ENCODE measurements at places on chromosomes 16 and 17.

GRCh38 chr17:32259586-32259985 is 6.0 kb upstream of the RHBDL3 start:
- no peak for DNase-seq

DNA sequence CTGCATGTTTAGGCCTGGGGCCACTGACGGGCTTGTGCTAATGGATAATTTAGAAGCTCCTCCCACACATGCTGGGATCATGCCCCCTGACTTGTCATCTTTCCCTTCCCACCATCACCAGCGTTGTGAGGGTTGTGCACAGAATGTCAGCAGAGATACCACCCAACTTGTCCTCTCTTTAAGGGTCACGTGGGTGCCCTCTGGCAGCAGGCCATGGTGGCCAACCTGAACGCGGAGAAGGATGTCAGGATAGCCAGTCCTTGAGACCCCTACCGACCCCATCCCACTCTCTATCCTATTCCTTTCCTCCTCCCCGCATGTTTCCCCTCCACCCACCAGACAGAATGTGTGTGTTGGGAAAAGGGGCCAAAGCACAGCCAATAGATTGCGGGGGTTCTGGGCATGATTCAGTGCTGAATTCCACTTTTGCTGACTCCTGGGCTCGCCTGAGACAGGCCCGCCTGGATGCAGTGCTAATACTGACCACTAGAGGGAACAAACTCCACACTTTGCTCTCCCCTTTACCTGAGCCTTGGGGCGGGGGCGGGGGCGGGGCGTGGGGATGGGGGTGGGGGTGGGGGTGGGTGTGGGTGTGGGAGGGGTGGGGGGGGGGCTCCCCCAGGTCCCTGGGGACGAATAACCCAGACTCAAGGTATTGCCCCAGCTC is at the start of gene GH2:
Gene GH2, minus strand, starts transcription at position 10 of the 667 bp plus-strand sequence. CDS start 143 bp downstream, outside the sequence.
- peak; percentile 77 for DNase-seq

GRCh38 chr16:85395913-85396878 is 216.9 kb upstream of the GSE1 start:
- DNase-seq: peak; percentile 3

DNA sequence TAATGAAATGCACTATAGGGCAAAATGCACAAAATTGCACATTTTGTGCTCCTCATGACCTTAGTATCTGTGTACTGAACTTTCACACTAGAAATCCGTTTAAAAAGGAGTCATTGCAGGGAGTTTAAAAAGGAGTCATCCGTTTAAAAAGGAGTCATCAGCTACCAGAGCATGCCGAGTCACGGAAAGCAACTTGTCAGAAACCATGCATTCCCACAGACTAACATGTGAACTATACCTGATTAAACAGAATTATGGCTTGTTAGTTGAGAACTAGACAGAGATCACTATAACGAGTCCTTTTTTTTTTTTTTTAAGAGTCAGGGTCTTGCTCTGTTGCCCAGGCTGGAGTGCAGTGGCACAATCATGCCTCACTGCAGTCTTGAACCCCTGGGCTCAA is 35.9 kb downstream of the SLC6A4 start:
- no peak for DNase-seq

DNA sequence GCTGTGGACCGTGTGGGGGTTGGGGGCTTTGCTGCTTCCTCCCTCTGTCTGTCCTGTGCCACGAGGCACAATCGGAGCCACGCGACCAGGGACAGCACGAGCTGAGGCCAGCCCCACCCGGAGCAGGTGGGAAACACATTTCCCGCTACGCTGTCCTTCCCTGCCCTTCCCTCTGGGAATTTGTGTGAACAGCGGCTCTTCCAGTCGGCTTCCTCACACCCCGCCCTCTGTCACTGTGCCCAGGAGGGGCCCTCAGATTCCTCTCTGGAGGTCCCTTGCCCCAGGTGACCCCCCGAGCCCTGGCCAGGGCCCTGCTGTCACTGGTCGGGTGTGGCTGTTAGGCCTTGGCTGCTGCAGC is 19.6 kb downstream of the SPIRE2 start:
- DNase-seq: no peak

DNA sequence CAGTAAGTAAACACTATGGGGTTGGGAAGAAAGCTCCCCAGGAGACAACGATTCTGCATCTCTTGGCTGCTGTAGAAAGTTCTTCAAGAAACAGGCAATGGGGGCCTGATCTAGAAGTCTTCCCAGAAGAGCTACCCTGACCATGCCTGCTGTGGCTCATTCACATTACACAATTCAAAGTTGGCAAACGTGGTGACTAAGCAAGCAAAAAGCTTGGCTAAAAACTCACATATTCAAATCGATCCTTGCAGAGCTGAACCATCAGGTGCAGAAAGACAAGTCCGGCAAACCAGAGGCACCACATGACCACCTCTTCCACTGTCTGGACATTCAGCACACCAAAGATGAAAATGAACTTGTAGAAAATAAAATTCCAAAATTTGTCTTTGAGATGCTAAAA is 16.1 kb downstream of the AMFR start:
- DNase-seq: no peak

GRCh38 chr17:32801641-32802040 is 75.3 kb downstream of the MYO1D start:
- no peak for DNase-seq

GRCh38 chr17:78368854-78369495 is 9.1 kb upstream of the SOCS3 start:
- DNase-seq: no peak

GRCh38 chr16:17964196-17964595 is 372.3 kb downstream of the NPIPA8 start:
- DNase-seq: no peak

- no peak for DNase-seq
Measured at GRCh38 chr16:66272461-66272860, 94.0 kb upstream of the CDH5 start.

DNA sequence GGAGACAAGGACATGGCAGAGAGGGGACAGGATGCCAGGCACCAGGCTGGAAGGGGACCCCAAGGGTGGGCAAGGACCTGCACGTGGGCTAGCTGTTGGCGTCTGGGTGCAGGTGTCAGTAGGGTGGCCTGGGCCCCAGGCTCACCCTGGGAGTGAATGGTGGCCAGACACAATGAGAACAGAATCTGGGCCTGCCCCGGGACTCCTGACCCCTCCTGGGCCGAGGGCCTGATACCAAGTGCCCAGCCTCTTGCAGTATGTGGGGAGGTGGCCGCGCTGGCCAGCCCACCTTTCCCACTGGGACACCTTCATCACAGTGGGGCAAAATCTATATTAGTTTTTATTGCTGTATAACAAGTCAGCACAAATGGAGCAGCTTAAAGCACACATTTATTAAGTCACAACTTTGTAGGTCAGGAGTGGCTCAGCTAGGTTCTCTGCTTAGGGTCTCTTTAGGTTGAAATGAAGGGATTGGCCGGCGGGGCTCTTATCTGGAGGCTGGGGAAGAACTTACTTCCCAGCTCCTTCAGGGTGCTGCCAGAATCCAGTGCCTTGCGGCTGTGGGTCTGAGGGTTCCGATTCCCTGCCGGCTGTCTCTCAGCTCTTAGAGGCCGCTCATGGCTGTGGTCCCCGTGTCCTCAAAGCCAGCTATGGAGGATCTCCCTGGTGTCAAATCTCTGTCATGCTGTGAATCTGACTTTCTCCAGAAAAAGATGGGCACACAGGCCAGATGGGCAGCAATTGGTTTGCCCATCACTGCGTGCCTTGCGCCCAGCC is 3.6 kb downstream of the PRSS33 start:
- no peak for DNase-seq

- DNase-seq: peak; percentile 34
Measured at GRCh38 chr17:50141745-50142110, 8.7 kb downstream of the PPP1R9B start.

DNA sequence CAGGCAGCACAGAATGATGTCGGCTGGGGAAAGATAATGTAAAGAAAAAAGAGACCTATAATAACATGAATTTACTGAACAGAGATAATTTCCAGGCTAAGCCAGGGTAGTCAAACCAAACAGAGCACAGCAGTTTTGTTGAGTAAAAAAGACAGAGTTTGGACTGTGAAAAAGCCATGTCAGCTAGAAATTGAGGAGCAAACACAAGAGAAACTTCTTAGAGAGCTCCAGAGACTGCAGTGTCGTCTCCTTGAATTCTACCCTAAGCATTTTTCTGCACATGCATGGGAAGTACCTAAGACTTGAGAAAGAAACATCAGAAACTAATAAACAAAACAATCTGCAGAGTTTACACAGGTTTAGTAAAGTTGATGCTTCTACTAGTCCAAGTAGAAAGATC is 1098.8 kb upstream of the CDH8 start:
- no peak for DNase-seq

DNA sequence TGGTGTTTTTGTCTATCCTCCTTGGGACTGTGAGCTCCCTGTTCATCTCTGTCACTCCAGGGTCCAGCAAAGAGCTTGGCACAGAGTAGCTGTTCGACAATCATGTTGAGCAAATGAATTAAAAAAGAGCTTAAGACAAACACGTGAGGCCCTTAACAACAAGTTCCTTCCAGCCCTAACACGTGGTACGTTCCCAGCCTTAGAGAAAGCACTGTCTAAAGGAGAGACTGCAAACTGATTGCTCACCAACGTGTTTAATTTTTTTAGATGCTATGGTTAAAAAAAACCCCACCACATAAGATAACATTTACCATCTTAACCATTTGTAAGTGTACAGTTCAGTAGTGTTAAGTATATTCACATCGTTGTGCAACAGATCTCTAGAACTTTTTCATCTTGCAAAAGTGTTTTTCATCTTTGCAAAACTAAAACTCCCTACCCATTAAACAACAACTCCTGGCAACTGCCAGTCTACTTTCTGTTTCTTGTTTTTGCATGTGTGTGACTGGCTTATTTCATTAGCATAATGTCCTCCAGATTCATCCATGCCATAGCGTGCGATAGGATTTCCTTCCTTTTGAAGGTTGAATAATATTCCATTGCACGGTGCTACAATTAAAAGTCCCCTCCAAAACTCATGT is 28.2 kb downstream of the LAT start:
- peak; percentile 48 for DNase-seq

GRCh38 chr17:40328386-40328766 is 19.4 kb downstream of the RARA start:
- DNase-seq: no peak

DNA sequence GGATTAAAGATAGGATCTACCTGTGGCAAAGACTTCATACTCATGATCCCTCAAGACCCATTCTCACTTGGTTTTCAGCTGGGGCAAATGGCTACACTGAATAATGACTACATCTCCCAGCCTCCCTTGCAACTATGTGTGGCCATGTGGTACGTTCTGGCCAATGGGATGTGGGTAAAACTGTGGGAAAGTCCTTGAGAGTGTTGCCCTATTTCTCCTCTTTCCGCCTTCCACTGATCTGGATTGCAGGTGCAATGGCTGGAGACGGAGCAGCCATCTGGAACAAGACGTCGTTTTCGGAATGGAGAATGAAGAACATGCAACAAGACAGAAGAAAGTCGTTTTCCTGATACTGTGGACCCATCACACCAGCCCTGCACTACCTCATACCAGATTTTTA is 48.5 kb downstream of the HAPSTR1 start:
- DNase-seq: peak; percentile 30

DNA sequence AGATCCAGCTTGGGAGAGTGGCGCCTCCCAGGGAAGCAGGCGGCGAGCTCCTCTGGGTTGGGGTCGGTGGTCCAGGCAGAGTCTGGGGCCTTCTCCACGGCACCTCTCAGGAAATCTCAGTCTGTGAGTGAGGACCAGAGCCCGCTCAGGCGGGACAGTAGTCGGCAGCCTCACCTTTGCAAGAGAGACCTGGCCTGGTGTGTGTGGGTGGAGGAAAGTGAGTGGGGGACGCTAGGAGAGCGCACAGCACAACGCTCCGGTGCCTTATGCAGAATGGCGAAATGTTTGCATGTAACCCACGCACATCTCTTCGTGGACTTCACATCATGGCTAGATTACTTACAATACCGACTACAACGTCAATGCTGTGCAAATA is 2.2 kb downstream of the AHSP start:
- no peak for DNase-seq

DNA sequence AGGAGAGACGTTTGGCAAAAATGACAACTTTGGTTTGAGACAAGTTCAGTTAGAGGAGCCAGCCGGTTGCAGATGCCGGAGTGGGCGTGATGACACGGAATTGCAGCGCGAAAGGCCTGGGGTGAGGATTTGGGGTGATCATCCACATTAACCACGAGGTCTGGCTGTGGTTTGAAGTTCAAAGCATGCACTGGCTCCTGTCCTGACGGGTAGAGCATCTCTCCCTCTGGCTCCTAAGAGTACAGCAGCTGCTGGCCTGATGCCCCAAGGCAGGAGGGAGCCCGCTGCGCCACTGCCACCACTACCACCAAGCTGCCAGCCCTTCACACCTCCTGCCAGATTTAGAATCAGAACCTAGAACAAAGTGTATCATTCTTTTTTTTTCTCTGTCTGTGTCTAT is 3.7 kb downstream of the RHBDL3 start:
- DNase-seq: no peak

GRCh38 chr16:27402964-27403600 is 1.1 kb downstream of the IL21R start:
- peak; percentile 77 for DNase-seq

GRCh38 chr16:27972500-27972899 is 91.0 kb downstream of the GSG1L start:
- peak; percentile 66 for DNase-seq

- no peak for DNase-seq
Measured at GRCh38 chr17:37769050-37769449, 24.2 kb upstream of the HNF1B start.

- no peak for DNase-seq
Measured at GRCh38 chr17:43888548-43888947, 18.8 kb downstream of the MPP2 start.

GRCh38 chr17:3955673-3955988 is 8.6 kb downstream of the ATP2A3 start:
- DNase-seq: no peak

GRCh38 chr16:67164599-67165061 is at the start of gene HSF4:
Gene HSF4 (plus strand): TSS chr16:67164745. CDS start chr16:67164812, 67 bp downstream.
- DNase-seq: peak; percentile 48

GRCh38 chr16:86450691-86451090 is 59.6 kb upstream of the FOXF1 start:
- no peak for DNase-seq

DNA sequence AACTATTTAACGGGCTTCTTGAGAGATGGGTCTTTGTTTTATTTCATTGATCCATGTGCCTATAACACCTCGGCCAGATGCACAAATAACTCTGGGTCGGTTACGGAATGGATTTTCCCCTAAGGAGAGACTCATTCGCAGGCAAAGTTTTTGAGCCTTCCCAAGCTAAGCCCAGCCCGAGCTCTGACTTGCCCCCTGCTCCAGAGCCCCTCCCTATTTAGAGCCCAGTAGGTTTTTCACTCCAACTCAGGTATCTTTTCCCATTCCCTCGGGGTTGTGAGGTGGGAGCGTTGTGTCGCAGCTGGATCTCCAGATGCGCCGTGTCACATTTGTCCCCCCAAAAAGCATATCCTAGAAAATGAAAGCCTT is 812 bp upstream of the MYOCD start:
- no peak for DNase-seq

- no peak for DNase-seq
Measured at GRCh38 chr17:57902800-57903759, 52.1 kb downstream of the CUEDC1 start.

GRCh38 chr17:72699545-72699944 is 392.9 kb downstream of the SLC39A11 start:
- no peak for DNase-seq

Measured in activated CD4-positive, alpha-beta T cell treated with anti-CD3 and anti-CD28 coated beads for 36 hours (primary cell).